ENCODE measurements at places on chromosomes 11 and 22.
A peak's percentile ranks its signal among the peaks of the same experiment; 100 is the strongest.

DNA sequence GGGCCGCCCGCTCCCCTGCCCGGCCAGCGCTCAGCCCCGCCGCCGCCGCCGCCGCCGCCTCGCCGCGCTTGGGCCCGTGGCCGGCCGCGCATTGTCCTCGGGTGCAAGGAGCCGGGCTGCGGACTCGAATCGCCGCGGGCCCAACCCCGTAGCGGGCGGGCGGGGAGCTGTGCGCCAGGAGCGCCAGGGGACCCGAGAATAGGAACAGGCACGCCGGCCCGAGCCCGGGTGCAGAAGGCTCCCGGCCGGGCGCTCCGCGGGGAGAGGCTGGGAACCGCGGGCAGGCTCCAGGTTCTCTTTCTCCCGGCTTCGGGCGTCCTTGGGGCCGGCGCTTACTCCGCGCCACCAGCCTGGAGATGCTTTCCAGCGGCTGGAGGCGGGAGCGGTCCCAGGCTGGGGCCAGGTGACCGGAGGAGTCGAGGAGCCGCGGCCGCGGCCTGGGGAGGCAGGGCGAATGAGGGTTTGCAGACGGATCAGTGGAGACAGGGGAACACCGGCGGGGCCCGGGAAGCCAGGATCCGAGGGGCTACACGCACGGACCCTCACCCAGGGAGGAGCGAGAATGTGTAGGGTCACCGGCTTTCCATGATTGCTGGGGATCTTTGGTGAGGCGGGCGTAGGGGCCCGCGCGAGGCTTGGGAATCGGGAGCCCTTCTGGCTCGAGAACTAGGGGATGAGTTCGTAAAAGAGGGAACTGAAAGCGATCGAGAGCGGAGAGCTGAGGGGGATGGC is 726 bp downstream of the PKNOX2 start:
- DNase-seq = no peak

- DNase-seq = no peak
These were observed 56.1 kb upstream of the POU2AF2 start for GRCh38 chr11:111189466-111189865.

- DNase-seq = no peak
These were observed 438 bp downstream of the ZW10 start for GRCh38 chr11:113773092-113773415.

GRCh38 chr11:123235117-123235655 is 40.1 kb upstream of the CLMP start:
- peak; percentile 14 for DNase-seq

- DNase-seq = no peak
These were observed 36.7 kb upstream of the VWA5A start for GRCh38 chr11:124078591-124078990.

- peak; percentile 97 for DNase-seq
These were observed at the start of gene PITPNB for GRCh38 chr22:27919222-27919941. Gene PITPNB (minus strand): TSS chr22:27919256. CDS start chr22:27919191, 65 bp downstream.

- no peak for DNase-seq
These were observed 98.9 kb upstream of the SLC5A12 start for GRCh38 chr11:26820739-26821138.

- peak; percentile 47 for DNase-seq
These were observed 14.3 kb upstream of the PMM1 start for GRCh38 chr22:41603873-41604332.

- no peak for DNase-seq
These were observed 383.2 kb downstream of the METTL15 start for GRCh38 chr11:28491431-28491830.

- DNase-seq = no peak
These were observed 51.4 kb downstream of the SHISAL1 start for GRCh38 chr22:44261164-44261860.

All from stimulated activated CD4-positive, alpha-beta T cell treated with anti-CD3 and anti-CD28 coated beads, Interleukin-12 subunit alpha, Interleukin-12 subunit beta, amount 100 ng/mL, for 48 hours (primary cell).